ENCODE measurements at places on chromosomes 4 and X.

DNA sequence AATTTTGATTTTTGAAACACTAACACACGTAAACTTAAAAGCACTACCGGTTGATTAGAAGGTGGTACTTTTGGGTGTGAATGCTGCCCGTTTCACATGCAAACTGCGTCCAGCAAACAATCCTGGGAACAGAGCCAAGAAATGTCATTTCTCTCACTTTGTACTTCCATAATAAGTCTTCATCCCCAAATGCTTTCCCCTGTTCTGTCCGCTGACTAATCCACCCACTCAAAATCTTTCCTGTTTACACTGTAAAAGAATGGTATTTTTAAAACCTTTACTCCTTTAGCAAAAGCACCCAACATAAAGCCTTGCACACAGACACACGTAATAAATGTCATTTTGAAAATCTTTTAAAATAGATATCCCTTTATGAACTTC lies 39.1 kb upstream of the PDLIM5 start:
- DNase-seq, result no peak

DNA sequence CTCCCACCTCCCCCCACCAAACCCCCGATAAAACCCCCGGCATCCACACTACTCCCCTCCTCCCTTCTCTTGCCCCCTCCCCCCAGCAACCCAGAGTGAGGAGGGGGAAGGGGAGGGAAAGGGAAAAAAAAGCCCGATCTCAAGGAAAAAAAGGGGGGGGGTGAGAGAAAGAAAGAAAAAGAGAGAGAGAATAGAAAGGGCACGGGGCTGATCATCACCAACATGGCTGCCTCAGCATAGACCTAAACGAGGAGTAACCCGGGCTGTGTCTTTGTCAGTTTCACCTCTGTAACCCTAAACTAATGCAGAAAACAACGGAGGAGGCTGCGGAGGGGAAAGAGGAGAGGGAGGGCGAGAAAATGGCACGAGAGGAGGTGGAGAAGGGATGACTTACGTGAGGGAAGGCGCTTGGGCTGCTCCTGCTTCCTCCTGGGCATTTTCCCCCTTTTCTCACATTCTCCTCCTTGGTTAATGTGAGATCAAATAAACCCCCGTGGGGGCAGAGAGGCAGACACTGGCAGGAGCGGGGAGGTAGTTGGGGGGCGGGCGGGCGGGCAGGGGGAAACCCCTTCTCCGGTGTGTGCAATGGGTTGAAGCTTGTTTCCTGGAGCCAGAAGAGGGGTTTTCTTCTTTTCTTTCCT lies 532 bp downstream of the ZNF827 start:
- DNase-seq, result peak; percentile 6

- DNase-seq, result no peak
Measured at GRCh38 chr4:158238575-158238974, 28.3 kb downstream of the TMEM144 start.

DNA sequence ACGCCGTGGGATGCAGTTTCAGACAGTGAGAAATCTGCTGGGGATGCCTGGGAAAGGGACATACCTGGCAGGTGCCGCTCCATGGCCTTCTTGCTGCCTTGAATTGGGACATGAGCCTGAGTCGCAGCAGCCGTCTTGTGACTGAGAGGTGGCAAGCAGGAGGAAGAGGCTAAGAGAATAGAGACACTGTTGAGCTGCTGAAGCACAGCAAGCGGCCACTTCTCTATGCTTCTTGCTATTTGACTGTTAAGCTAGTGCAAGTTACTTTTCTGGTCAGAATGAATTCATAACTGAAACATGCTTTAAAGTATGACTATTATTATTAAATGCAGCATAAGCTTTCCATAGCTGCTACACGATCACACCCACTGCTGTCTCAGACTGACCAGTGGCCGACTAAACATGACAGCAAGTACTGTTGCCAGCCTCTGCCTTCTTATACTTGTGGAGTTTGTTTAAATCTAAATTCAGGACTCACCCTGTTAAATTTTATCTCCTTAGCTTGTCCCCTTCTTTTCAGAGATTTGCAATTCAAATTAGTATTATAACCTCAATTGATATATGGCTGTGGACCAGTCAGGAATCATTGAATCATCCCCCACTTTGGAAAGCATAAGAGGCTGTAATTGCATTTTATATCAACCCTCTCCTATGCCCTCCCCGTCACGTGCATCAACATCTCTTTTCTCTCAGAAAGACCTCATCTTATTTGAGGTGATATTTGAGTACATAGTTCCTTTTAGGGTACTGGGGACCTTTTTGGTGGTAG lies 24.8 kb upstream of the ACSL1 start:
- no peak for DNase-seq

- no peak for DNase-seq
Measured at GRCh38 chr4:181488926-181489325, 754.3 kb upstream of the TENM3 start.

All from NCI-H524 (cell line).